ENCODE measurements at places on chromosomes 2 and 18. TPM values are rescaled to one million over a fixed set of nuclear protein-coding genes. Genes with fewer than 3 reads are reported as not detected.

Gene DES
- total RNA-seq = 1.5 TPM

Gene TCF7L1
- total RNA-seq = not detected

Gene SH2D6
- not detected for total RNA-seq

Gene REG1B
- total RNA-seq = not detected

Gene C2orf81
- total RNA-seq = 2.9 TPM

Gene STAT4
- total RNA-seq = 122 TPM

Gene NGEF
- total RNA-seq = not detected

Gene SMAD7
- 79.4 TPM for total RNA-seq

Gene OXER1
- total RNA-seq = 0.12 TPM

Gene TMEM247
- not detected for total RNA-seq

Gene SOWAHC
- 0.15 TPM for total RNA-seq

Gene GAL3ST2
- total RNA-seq = 0.93 TPM

Gene NEURL3
- not detected for total RNA-seq

Gene AQP12B
- not detected for total RNA-seq

Gene CCDC74B
- total RNA-seq = not detected

Gene CNDP1
- not detected for total RNA-seq

Gene TEX44
- total RNA-seq = not detected

Gene SF3B6
- 48.3 TPM for total RNA-seq

Gene PRKAG3
- total RNA-seq = not detected

Gene C1QL2
- total RNA-seq = not detected

Gene LAMA1
- total RNA-seq = not detected

Gene LHCGR
- not detected for total RNA-seq

Gene AFF3
- total RNA-seq = 3.0 TPM

Gene KCNIP3
- total RNA-seq = 1.0 TPM

Gene AKAIN1
- not detected for total RNA-seq

Gene CNNM3
- 51.5 TPM for total RNA-seq

Gene WDCP
- total RNA-seq = 5.0 TPM

Gene MC5R
- not detected for total RNA-seq

Gene RTKN
- total RNA-seq = not detected

Gene FBXO41
- 17.7 TPM for total RNA-seq

Gene AGAP1
- 0.35 TPM for total RNA-seq

Gene ARHGEF33
- not detected for total RNA-seq

Gene MROH2A
- not detected for total RNA-seq

Gene COPS8
- 40.8 TPM for total RNA-seq

Gene UGT1A6
- total RNA-seq = not detected
